ENCODE measurements at places on chromosomes 2 and 18.

DNA sequence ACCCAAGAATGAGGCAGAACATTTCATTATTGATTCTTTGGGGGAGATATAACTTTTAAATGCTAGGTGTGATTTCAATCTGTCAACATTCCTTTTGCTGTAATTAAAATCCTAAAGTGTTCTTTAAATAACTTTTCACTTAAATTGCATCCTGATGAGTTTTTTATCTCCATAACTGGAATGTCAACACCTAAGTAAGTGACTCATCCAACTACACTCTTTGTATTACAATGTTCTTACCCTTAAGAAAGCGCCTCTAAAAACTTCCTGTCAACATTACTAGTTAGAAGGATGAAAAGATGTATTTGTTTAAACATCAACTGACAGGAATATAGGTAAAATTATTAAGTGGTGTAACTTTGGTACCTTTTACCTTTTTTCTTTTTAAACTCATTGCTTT is 1657.0 kb downstream of the LRP1B start:
- DNase-seq = no peak

- DNase-seq = no peak
These were observed at the start of gene SEMA4C for GRCh38 chr2:96869822-96870625. SEMA4C (minus strand) TSS chr2:96870080; CDS start chr2:96867886, 2,194 bp downstream.

DNA sequence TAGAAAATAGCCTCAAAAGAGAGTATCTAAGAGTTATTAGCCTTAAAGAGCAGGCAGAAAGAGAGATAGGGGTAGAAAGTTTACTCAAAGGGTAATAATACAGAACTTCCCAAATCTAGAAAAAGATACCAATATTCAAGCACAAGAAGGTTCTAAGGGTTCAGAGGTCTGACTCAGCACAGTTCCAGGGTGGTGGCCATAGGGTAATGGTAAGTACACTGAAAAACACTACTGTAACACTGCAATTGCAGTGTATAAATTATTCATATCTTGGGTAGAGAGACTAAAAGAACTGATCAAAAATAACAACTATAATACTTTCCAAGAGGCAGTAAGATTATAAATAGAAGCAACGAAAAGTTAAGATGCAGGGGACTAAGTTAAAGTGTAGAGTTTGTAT is 115.2 kb downstream of the ROCK1 start:
- no peak for DNase-seq

DNA sequence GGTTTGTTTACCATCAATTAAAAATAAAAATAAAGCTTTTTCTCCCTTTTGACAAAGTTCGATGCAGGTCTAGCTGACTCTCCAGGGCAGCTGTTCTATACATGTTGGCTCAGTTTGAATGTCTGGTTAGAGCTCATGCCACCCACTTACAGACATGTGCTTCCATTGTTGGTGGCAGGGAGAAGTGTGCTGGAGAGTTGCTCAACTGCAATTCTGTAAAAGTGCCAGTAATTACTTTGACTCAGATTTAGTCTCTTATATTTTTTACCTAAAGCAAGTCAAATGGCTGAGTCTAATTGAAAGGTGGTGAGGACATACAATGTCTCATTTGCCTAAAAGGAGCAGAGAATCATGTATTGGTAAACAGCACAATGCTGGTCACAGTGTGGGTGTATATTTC is 609.1 kb upstream of the SYT4 start:
- DNase-seq = no peak

DNA sequence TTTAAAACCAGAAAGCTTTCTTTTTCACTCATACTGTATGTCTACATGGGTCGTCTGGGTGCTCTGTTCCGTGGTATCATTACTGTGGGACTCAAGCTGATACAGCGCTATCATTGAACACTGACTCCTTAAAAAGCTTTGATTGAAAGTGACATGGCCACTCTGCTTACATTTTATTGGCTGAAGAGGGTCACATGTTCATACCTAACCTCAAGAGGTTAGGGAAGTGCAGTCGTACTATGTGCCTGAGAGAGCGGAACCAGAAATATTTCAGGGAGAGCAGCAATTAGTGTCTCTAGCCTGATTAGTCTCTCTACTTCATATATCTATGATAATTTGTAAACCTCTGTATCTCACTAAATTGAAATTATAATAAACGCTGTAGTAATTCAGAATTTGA is 43.5 kb downstream of the PSMD14 start:
- no peak for DNase-seq

- no peak for DNase-seq
These were observed 19.0 kb downstream of the RND3 start for GRCh38 chr2:150468350-150468960.

GRCh38 chr2:3279236-3279960 is 98.2 kb downstream of the EIPR1 start:
- DNase-seq = no peak

GRCh38 chr2:234256516-234256915 is 206.0 kb downstream of the SPP2 start:
- no peak for DNase-seq

- DNase-seq = no peak
These were observed 11.1 kb downstream of the ITPRID2 start for GRCh38 chr2:181902625-181903024.

GRCh38 chr2:88967844-88968243 is 276.4 kb downstream of the RPIA start:
- no peak for DNase-seq

DNA sequence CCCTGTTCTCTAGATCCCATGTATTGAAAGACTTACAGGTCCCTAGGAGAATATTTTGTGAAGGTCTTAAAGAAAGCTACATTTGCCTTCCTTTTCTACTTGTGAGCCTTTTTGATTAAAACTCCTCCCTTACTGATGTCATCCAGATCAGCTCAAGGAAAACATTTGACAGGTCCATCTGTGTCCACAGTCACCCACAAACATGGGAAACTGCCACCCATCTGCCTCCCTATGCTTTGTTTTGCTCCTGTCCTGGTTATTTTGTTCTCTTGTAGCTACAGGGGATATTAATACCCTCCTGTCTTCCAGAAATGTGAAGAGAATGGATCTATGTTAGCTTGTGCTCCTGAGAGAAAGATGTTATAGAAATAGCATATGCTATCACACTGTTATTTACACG is 203.6 kb upstream of the GALNT5 start:
- no peak for DNase-seq

GRCh38 chr2:198874472-198874858 is 583.3 kb downstream of the SATB2 start:
- DNase-seq = no peak

DNA sequence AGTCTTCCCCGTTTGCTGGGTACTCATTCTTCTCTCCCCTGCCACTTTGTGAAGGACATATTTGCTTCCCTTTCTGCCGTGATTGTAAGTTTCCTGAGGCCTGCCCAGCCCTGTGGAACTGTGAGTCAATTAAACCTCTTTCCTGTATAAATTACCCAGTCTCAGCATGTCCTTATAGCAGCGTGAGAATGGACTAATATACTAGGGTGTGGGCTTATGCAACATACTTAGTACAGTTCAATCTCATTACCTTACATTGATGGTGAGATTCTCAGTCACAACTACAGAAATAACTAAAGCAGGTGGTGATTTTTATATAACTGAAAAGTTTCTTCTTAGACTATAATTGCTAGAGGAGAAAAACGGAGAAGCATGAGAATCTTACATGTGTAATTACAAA is 237.9 kb upstream of the MMADHC start:
- DNase-seq = no peak

- no peak for DNase-seq
These were observed 269.6 kb downstream of the HAUS1 start for GRCh38 chr18:46373791-46374190.

All from stimulated activated CD8-positive, alpha-beta memory T cell treated with anti-CD3 and anti-CD28 coated beads, Interleukin-15, amount 100 ng/mL, for 48 hours (primary cell).